WTC11 (cell line): ENCODE measurements at places on chromosomes 16 and 17. TPM values are rescaled to one million over a fixed set of nuclear protein-coding genes. Genes with fewer than 3 reads are reported as not detected.

DNA sequence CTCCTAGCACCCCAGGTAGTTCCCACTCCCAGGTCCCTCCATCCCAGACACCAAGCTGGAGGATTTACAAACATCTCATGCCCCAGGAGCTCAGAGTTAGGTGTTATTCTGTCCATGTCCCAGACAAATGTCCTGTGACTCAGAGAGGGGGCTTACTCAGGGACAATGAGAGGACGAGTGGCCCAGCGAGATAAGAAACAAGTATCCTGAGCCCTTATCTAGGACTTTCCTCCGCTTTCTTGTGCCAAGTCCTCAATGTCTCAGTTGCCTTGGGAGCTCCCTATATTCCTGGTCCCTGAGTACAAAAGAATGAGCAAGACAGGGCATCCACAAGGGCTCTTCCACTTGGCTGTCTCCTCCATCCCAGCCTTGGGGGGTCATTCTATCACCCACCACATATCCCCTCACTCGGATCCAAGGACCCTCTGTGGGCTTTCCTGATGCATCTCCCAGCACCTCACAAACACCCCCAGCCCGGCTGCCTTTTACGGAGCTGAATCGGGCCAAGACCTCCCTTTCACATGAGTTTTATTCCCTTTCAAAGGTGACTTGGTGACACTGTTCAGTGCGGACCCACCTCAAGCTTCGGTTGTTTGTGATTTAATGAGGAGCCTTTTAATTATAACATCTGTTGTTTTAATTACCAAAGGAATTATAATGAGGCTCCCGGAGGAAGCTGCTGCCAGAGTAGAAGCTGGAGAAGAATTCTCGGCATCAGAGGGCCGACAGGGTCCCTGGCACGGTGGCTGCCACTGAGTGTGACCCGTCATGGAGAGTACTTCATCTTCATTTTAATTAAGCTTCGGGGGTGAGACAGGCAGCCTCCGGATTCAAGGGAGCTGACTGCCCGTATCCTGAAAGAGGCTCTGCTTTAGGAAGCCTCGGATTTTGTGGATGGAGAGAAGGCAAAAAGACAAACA is 121.5 kb downstream of the WSCD1 start:
- no peak overlapping the region for H3K27ac ChIP-seq
- peaks cover 5% of the 10 kb centered on the region; the same call in 1 of the 2 replicates for H3K27me3 ChIP-seq
- peaks cover 8% of the 10 kb centered on the region; the same call in 1 of the 2 replicates for H3K4me1 ChIP-seq
- no peak for DNase-seq
- peaks cover 14% of the 10 kb centered on the region for H3K36me3 ChIP-seq

- peak overlapping the region; percentile 30; the same call in 1 of the 2 replicates for H3K4me3 ChIP-seq
- no peaks in the 10 kb centered on the region for H3K36me3 ChIP-seq
- peak overlapping the region; percentile 71 for H3K27ac ChIP-seq
- H3K4me1 ChIP-seq = peaks cover 43% of the 10 kb centered on the region
- peaks cover 3% of the 10 kb centered on the region; the same call in 1 of the 2 replicates for H3K27me3 ChIP-seq
- no peak for DNase-seq
Measured at GRCh38 chr16:16869746-16870145, 490.8 kb downstream of the NPIPA7 start.

GRCh38 chr17:50316016-50316587 is 29.8 kb upstream of the XYLT2 start:
- no peak overlapping the region for H3K4me3 ChIP-seq
- peaks cover 11% of the 10 kb centered on the region for H3K4me1 ChIP-seq
- H3K27me3 ChIP-seq = peaks cover 9% of the 10 kb centered on the region
- peaks cover 3% of the 10 kb centered on the region; the same call in 1 of the 2 replicates for H3K36me3 ChIP-seq

- DNase-seq = peak; percentile 54
- no peaks in the 10 kb centered on the region for H3K36me3 ChIP-seq
- H3K4me3 ChIP-seq = no peak overlapping the region; the same call in 1 of the 2 replicates
Measured at GRCh38 chr17:76121932-76122430, 18.4 kb upstream of the EXOC7 start.

DNA sequence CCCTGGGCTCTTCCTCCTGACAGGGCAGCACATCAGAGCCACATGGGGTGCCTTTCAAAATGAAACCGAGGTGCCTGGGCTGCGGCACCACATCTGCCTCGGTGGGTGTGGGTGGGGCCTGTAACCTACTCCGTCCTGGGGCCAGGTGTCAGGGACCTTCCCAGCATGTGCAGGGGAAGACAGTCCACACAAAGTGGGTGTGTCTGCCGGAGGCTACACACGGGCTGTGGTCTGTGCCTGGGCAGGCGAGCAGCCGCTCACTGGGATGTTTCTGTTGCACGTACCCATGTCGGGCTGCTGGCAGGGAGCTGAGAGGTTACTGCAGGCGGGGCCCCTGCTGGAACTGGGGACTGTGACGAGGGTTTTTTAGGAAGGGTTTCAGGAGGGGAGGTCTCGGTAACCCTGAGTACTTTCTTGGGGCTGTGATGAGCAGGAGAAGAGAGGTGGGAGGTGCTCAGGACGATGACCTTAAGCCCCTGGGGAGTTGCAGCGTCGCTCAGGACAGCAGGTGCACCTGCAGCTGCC is 351.2 kb downstream of the SEC14L1 start:
- H3K27ac ChIP-seq = peak overlapping the region; percentile 36; the same call in 1 of the 2 replicates
- no peak overlapping the region for H3K4me3 ChIP-seq
- no peaks in the 10 kb centered on the region for H3K27me3 ChIP-seq
- H3K36me3 ChIP-seq = peaks cover 31% of the 10 kb centered on the region
- H3K4me1 ChIP-seq = no peaks in the 10 kb centered on the region

- H3K36me3 ChIP-seq = no peaks in the 10 kb centered on the region
- H3K27me3 ChIP-seq = peaks cover 26% of the 10 kb centered on the region
- H3K4me1 ChIP-seq = peaks cover 33% of the 10 kb centered on the region
- H3K27ac ChIP-seq = no peak overlapping the region
Measured at GRCh38 chr16:85752511-85753420, 1.9 kb upstream of the C16orf74 start.

DNA sequence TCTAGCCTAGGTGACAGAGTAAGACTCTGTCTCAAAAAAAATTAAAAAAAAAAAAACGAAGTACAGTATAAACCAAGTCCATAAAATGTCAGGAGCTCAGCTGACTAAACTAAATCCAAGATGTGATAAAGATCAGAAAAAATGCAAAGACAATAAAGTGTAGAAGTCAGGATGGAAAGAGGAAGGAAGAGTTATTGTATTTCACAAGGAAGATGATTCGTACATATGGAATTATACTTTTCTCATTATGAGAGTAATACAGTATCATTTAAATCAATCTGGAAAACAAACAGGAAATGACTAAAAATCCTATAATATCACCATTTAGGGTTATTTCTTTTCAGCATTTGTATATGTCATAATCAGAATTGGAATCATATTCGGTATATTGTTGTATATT is 11.4 kb upstream of the APOH start:
- H3K27me3 ChIP-seq = no peaks in the 10 kb centered on the region
- no peaks in the 10 kb centered on the region for H3K36me3 ChIP-seq
- no peak for DNase-seq
- H3K4me1 ChIP-seq = no peaks in the 10 kb centered on the region
- H3K27ac ChIP-seq = no peak overlapping the region

- no peaks in the 10 kb centered on the region for H3K4me1 ChIP-seq
- H3K4me3 ChIP-seq = no peak overlapping the region
- peaks cover 13% of the 10 kb centered on the region for H3K27me3 ChIP-seq
- no peak for DNase-seq
Measured at GRCh38 chr16:17520561-17520960, 49.8 kb upstream of the XYLT1 start.

DNA sequence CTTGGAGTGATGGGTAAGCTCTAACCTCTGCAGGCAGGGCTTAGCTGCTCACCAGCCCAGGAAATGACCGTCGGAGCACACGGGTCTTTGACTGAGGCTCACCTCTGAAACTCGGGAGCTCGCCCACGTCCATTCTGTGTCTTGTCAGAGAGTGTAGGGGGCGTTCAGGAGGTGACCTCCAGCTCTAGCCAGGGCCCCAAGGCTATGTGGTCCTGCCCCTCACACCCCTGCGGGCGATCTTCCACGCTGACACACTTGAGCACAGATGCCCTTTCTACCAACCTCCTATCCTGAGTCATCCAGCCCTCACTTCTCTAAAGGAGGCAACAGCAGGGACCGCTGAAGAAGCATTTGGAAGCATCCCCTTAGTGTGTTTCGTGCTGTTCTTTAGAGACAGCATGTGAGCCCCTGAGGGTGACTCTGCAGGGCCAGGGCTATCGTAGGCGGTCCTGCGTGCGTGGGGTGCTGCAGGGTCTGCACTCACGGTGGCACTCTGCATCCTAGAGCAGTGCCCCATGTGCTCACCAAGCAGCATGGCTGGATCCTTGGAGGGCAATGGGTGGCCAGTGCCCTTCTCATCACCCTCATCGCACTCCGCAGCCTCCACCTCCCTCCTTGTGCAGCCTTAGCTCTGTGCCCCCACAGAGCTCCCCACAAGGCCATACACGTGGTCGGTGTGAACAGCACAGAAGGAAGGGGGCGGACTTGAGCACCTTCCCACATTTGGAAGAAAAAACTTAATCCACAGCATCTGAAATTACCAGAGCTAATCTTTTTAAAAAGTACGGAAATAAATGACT is 33.8 kb downstream of the SLC47A1 start:
- H3K27me3 ChIP-seq = no peaks in the 10 kb centered on the region; the same call in 1 of the 2 replicates
- H3K27ac ChIP-seq = no peak overlapping the region
- no peaks in the 10 kb centered on the region for H3K36me3 ChIP-seq
- peak; percentile 21 for DNase-seq
- no peaks in the 10 kb centered on the region for H3K4me1 ChIP-seq

DNA sequence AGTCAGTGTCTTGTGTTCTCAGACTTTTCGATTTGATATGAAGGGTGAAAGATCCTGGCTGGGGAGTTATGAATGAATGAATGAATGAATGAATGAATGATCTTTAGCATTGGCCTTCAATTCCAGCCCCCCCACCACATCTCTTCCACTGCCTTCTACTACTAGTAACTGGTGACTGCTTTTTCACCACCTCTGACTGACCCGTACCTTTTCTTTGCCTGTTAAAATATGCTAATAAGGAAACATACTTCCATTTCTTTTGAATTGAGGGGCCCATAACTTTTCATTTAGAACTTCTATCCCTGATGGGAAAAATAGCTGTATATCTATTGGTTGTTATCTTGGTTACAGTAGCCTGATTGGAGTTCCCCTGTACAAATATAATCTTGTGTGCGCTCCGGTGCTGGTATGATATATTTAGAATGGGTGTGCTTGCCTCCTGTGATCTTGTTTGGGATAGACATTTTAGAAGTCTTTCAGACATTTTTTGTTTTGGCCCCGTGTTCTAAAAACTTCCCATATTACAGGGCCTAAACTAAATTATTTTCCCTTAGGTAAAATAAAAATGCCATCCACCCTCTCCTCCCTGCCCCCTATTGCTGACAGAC is 3.4 kb downstream of the LYRM1 start:
- H3K36me3 ChIP-seq = no peaks in the 10 kb centered on the region
- no peak overlapping the region for H3K4me3 ChIP-seq
- peaks cover 37% of the 10 kb centered on the region for H3K4me1 ChIP-seq
- no peak for DNase-seq
- no peak overlapping the region for H3K27ac ChIP-seq

GRCh38 chr17:37054894-37055293 is 106.1 kb downstream of the AATF start:
- DNase-seq = no peak
- H3K4me3 ChIP-seq = no peak overlapping the region
- no peaks in the 10 kb centered on the region; the same call in 1 of the 2 replicates for H3K36me3 ChIP-seq
- H3K27ac ChIP-seq = no peak overlapping the region
- no peaks in the 10 kb centered on the region for H3K27me3 ChIP-seq

DNA sequence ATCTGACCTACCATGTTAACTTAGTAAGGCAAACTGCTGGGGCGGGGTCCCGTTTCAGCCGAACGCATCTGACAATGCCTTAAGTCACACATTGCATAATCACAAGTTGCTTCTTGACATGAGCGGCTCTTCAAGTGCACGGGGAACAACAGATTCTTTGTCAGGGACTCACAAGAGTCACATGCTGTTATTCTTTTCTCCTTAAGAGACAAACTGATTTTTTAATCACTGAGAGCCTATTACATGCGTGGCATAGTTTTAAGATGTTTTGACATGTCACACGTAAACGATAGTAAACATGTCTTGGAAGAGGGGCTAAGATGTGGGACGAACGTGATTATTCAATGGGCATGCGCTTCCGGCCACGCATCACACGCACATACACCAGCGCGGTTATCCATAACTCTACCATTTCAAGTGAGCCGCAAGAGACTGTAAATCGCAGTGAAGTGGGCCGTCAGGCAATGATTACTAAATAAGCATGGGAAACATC is 63.4 kb downstream of the ADCY9 start:
- DNase-seq = no peak
- H3K4me3 ChIP-seq = no peak overlapping the region
- H3K27me3 ChIP-seq = no peaks in the 10 kb centered on the region
- H3K4me1 ChIP-seq = peaks cover 18% of the 10 kb centered on the region
- no peaks in the 10 kb centered on the region for H3K36me3 ChIP-seq
- H3K27ac ChIP-seq = peak overlapping the region; percentile 21; the same call in 1 of the 2 replicates

DNA sequence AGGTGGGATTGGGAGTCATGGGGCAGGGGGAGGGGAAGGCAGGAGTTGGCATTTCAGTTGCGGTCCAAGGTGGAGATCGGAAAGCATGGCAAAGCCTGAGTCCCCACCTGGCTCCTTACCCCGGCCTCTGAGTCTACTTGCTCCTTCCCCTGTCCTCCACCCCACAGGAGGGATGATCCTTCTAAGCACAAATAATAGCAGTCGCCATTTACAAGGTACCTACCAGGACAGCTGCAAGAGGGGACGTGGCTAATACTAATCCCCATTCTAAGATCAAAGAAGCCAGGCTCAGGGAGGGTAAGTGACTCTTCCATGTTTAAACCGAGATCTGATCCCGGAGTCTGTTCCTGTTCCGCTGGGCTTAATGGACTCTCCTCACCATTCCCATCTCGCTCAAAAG is 396.3 kb downstream of the SLC39A11 start:
- no peaks in the 10 kb centered on the region for H3K36me3 ChIP-seq
- DNase-seq = no peak
- H3K27ac ChIP-seq = no peak overlapping the region
- H3K4me1 ChIP-seq = no peaks in the 10 kb centered on the region

- no peak overlapping the region for H3K4me3 ChIP-seq
- peaks cover 39% of the 10 kb centered on the region for H3K27me3 ChIP-seq
- no peak for DNase-seq
- H3K27ac ChIP-seq = no peak overlapping the region
- H3K4me1 ChIP-seq = peaks cover 6% of the 10 kb centered on the region
- H3K36me3 ChIP-seq = no peaks in the 10 kb centered on the region
Measured at GRCh38 chr17:79849953-79850352, 10.7 kb upstream of the CBX4 start.

The PDILT gene
- not detected in 3 replicates for total RNA-seq

The DNAH9 gene
- 0.14 to 0.50 TPM (median 0.31 TPM) in 3 replicates for total RNA-seq

The CACNG3 gene
- total RNA-seq = not detected in 3 replicates

The KRT31 gene
- total RNA-seq = not detected in 3 replicates

The POLG2 gene
- total RNA-seq = 38.5 to 44.3 TPM (median 42.7 TPM) in 3 replicates

The GPRC5C gene
- total RNA-seq = 19.6 to 20.7 TPM (median 20.6 TPM) in 3 replicates

The E2F4 gene
- 75.6 to 85.0 TPM (median 75.8 TPM) in 3 replicates for total RNA-seq

The CDR2 gene
- 25.4 to 40.9 TPM (median 29.1 TPM) in 3 replicates for total RNA-seq

The FOXN1 gene
- total RNA-seq = not detected in 3 replicates

The CA5A gene
- total RNA-seq = not detected in 3 replicates

The PSME3 gene
- 141 to 192 TPM (median 159 TPM) in 3 replicates for total RNA-seq

The SOX9 gene
- 8.1 to 9.0 TPM (median 8.9 TPM) in 3 replicates for total RNA-seq
